Fibroblast of skin of left quadriceps (primary cell): ENCODE measurements at places on chromosomes 5 and 9.

GRCh38 chr5:106019261-106019660 lies 1651.5 kb downstream of the EFNA5 start:
- DNase-seq, result peak; percentile 12

DNA sequence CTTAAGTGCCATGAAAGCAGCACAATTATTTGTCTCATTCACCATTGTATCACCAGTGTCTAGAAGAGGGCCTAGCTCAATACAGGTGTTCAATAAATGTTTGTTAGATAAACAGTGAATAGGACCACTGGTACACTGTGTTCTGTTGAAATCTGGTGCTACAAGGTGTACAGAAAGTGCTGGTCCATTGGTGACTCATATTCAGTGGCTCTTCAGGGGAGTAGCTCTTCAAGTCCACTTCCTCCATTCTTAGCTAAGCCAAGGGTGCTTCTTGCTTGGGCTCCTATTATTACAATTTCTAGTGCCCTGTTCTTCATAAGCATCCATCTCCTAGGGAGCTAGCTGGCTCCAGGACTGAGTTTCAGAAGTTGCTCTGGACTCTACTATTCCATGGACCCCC lies 6.4 kb upstream of the FCHO2 start:
- DNase-seq, result no peak

- peak; percentile 59 for DNase-seq
Measured at GRCh38 chr9:16679327-16679821, 191.1 kb downstream of the BNC2 start.

- DNase-seq, result no peak
Measured at GRCh38 chr5:116622375-116623050, 47.9 kb upstream of the SEMA6A start.

DNA sequence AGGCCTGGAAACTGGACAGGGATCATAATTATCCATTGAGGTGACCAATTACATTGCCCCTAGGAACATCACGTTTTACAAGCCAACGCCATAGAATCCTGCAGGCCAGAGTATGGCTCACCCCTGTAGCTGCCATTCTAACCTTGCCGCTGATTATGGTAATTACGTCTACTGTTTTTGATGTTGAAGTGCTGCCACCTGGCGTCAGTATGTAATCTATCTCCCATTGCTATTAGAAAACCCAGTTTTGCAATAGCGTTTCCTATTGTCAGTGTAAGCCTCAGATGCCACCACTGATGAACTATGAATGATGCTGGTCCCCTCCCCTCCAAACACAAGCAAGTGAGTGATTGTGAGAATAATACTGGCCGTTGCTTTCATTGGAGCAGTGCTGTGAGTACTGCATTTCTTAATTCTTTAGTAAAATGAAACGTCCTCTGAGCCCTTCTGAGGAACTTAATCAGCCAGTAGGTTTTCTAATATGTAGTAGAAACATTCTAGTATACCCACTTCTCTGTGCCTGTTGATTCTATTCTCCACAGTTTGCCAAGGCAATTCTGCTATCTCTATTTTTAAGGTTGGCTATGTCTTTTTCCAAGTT lies 100.5 kb upstream of the NMUR2 start:
- peak; percentile 10 for DNase-seq
